Right cardiac atrium (tissue), 5 donors: ENCODE measurements at places on chromosomes 7 and 10. TPM values are rescaled to one million over a fixed set of nuclear protein-coding genes. Genes with fewer than 3 reads are reported as not detected.

Gene FAM237B
- total RNA-seq, result not detected

Gene GARIN1A
- 1.5 TPM for total RNA-seq

Gene ASB10
- total RNA-seq, result 10.8 TPM

Gene HKDC1
- total RNA-seq, result 0.15 TPM

Gene ATOH7
- not detected for total RNA-seq

Gene FAM20C
- total RNA-seq, result 25.3 TPM

Gene FAM25G
- total RNA-seq, result not detected

Gene CLDN3
- not detected for total RNA-seq

Gene VPS37D
- 1.6 TPM for total RNA-seq
